ENCODE measurements at places on chromosomes 11 and 22.
A peak's percentile ranks its signal among the peaks of the same experiment; 100 is the strongest.

- DNase-seq = no peak
These were observed 70.1 kb upstream of the PICALM start for GRCh38 chr11:86138958-86139357.

GRCh38 chr11:126477535-126478305 lies 122.2 kb downstream of the ST3GAL4 start:
- no peak for DNase-seq

DNA sequence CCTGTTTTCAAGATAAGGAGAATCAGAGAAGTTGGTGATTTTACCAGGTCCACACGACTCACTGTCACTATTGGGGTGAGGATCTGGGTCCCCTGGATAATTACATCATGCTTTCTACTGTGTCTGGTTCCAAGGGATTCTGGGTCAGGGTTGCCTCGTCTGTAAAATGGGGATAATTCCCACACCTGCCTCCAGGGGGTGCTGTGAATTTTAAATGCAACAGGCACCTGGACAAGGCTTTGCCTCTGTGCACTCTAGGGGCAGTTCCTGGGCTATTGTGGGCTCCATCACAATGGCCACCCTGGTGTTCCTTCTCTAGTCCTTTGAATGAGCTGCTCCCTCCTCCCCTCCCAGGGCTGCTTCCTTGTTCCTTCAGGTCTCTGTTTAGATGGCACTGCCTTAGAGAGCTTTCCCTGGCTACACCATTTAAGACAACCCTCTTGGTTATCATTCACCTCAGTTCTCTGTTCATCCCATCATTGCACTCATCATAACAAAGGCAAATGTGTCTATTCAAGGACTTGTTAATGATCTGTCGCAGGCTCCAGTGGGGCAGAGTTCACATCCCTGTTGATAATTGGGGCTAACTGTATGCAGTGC lies 178.6 kb downstream of the MIAT start:
- peak; percentile 80 for DNase-seq

GRCh38 chr11:28400331-28401100 lies 292.3 kb downstream of the METTL15 start:
- no peak for DNase-seq

DNA sequence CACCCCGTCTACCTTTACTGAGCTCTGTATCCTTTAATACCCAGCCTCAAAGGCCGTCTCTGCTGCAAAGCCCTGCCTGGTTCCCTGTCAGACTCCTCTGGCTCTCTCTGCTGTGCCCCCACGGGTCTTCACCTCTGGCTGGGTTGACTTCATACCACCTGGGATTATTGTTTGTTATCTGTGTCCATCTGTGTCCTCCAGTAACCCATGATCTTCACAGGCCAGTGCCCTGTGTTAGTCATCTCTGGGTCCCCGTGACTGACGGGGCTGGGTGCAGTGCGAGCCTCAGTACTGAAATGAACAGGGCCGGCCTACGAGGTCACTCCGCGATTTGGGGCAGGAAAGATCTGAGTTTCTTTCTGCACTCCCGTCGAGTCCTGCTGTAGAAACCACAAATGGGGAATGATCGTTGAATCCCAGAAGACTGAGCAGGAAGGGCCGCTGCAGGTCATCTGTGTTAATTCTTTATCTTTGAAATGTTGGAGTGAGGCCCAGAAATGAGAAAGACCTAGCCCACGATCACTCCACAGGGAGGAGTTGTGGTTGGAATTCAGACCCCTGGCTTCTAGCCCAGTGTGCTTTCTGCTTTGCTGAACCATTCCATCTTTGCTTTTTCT lies 12.3 kb upstream of the TUB start:
- no peak for DNase-seq

All from NT2/D1 (cell line).